SK-N-DZ (cell line): ENCODE measurements at places on chromosomes 6 and 20.
A peak's percentile ranks its signal among the peaks of the same experiment; 100 is the strongest.

GRCh38 chr6:38985839-38986238 lies 62.7 kb upstream of the GLP1R start:
- DNase-seq: no peak

- DNase-seq: peak; percentile 65
Measured at GRCh38 chr20:41650231-41650948, 32.2 kb upstream of the CHD6 start.

DNA sequence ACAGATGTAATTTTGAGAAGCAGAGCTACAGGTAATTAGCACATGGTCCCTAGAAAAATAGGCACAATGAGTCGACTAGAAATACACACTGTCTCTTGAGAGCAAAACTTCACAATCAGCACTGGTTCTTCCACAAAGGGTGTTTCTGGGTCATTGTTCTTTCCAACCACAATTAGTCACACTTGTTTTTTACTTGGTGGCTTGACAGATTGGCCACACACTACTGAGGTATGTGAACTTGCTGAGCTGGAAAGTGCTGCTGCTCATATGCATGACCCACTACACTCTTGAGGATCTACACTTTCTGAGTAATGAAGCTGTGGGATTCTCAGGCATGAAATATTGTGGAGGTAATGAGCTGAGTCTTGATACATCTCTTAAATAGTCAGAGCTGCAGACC lies 347.7 kb downstream of the BCKDHB start:
- no peak for DNase-seq

DNA sequence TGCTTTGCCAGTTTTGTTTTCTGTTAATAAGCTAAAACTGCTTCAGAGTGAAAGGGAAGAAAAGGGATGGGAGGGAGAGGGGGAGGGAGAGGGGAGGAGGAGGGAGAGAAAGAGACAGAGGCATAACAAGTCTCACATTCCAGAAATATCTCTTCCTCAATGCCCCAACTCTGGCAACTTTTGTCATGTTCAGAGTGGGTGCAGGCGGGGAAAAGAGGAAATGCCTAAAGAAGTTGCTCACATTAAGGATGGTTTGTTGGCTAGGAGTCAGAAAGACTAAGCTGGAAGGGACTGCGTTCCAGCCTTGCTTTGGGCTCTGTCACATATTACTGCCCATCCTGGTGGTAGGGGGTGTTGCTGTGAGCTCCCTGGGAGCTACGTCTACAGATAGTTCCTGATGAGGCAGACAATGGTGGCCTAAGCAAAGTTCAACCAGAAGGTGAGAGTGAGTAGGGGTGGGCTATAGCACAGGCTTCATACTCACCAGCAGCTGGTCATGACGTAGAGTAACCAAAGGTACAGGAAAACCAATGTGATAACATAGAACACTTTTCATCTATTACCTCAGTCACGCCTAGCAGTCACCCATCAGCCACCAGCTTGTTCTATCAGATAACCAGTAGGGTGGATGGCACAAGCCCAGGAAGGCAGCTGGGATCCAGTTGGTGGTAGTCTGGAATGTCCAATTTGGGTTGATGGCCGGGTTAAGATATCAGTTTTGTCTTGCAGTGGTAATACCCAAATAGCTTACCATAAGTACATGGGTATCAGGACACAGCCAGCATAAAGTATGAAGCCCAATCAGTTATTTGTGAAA lies 2.1 kb downstream of the TSPYL4 start:
- peak; percentile 8 for DNase-seq
